ENCODE measurements at places on chromosomes 4 and X. TPM values are rescaled to one million over a fixed set of nuclear protein-coding genes. Genes with fewer than 3 reads are reported as not detected.

Gene NDP
- not detected for polyA plus RNA-seq

Gene UGT2A1
- 2.4 TPM for polyA plus RNA-seq

Gene TCEAL3
- polyA plus RNA-seq, result 70.1 TPM

Gene PJA1
- polyA plus RNA-seq, result 27.1 TPM

DNA sequence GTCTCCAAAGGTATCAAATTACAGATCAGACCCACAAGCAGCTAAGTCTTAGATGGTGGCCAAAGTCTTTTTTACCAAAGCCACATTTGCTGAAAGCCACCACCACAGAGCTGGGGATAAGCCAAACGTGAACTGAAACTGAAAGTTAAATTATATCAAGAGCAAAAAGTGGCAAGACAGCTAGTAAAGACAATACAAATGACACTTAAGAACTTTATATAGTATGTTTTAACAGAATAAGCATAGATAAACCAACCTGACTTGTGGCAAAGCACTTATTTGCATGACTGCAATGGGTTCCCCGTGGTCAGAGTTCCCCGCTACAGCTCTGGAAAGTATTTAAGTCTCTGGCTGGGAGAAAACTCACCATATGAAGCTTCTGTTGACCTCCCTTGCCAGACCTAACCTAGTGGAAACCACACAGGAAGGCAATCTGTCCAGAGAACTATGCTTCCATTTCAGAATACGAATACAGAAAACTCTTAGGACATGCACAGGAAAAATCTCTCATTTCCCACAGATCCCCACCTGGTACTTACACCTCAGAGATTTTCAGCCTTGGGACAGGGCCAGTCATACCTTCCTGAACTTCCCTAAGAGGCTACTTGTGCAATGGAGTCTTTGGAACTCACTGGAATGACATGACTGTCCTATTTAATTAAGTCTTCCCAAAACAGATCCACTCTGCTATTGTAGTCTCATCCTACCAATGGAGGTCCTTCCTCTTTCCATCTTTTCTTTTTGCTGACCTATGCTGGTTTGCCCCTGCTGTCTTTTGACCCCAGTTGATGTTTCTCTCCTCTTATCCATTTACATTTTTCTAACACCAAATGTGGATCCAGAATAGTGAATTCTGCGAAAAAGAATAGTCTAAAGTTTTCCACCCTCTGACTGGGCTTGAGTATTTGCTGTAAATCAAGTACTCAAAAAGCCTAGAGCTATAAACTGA lies 225.1 kb downstream of the NR3C2 start:
- no peak for DNase-seq

GRCh38 chr4:55834086-55834795 lies 14.7 kb downstream of the EXOC1L start:
- DNase-seq, result no peak

DNA sequence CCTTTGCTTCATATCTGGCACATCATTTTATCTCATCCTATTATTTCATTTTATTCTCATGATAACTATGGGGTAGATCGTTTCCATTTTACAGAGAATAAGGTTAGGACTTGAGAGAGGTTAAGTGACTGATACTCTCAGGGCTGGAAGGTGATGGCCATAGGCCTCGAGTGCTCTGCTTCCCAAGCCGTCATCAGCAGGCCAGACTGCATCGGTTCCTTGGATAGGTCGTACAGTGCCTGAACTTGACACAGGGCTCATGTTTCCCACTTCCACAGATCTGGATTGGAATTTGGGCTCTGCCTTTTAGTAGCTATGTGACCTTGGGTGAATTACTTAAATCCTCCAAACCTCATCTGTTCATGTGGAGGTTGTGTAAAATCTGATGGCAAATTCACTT lies 81.4 kb downstream of the TMEM131L start:
- no peak for DNase-seq

DNA sequence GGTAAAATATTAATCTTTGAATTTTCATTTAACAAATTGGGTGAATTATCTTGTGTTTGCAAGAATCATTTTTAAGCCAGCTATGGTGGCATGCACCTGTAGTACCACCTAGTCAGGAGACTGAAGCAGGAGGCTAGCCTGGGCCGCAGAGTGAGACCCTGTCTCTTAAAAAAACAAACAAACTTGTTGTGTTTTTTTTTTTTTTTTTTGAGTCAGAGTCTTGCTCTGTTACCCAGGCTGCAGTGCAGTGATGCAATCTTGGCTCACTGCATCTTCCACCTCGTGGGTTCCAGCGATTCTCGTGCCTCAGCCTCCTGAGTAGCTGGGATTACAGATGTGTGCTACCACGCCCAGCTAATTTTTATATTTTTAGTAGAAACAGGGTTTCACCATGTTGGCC lies 2.2 kb downstream of the TXLNG start:
- DNase-seq, result no peak

DNA sequence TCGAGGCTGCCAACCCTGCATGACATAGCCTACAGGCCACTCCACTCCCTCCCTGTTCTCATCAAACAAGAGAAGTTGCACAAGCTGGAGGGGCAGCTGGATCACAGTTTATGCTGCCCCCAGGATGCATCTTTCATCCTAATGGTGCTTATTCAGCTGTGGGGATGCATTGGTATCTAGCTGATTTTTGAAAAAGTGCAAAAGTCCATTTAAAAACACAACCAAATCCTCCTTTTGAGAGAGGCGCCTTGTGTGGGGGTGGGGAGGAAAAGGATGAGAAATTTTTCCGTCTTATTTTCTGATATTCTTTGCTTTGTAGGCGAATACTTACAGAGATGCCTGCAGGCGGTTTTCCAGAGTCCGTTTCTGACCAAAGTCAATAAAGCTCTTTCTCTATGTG lies 276.4 kb upstream of the BOD1L1 start:
- DNase-seq, result no peak

GRCh38 chrX:7119950-7120877 lies 27.3 kb upstream of the STS start:
- no peak for DNase-seq

DNA sequence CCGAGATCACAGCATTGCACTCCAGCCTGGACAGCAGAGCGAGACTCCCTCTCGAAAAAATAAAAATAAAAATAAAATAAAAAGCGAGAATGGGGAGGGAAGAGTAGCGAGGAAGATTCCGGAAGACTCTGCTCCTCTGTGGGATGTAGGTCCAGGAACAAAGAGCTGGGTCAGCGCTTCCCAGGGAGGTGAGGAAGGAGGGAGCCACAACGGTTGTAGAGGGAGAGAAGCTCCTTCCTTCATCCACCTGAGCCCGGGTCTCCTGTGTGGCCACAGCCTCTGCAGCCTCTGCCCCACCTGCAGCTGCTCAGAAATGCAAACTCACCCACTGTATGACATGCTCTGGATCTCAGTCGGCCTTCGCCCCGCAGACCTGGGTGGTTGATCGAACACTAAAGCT lies 3.8 kb upstream of the PPP2R3B start:
- no peak for DNase-seq

DNA sequence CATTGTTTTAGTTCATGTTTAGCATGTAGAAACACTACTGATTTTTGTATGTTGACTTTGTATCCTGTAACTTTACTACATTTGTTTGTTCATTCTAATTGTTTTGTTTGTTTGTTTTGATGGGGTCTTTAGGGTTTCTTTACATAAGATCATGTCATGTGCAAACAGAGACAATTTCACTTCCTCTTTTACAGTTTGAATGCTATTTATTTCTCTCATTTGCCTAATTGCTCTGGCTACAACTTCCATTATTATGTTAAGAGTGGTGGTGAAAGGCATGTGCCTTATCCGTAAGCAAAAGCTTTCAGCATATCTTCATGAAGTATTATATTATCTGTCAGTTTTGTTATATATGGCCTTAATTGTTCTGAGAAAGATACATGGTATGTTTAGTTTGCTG lies 571.1 kb downstream of the PCDH7 start:
- no peak for DNase-seq

- no peak for DNase-seq
Observed at GRCh38 chrX:154827194-154828015, 7.1 kb downstream of the SMIM9 start.
